Type B pancreatic cell (in vitro differentiated cells): ENCODE measurements at places on chromosomes 1 and 21.
A peak's percentile ranks its signal among the peaks of the same experiment; 100 is the strongest.

DNA sequence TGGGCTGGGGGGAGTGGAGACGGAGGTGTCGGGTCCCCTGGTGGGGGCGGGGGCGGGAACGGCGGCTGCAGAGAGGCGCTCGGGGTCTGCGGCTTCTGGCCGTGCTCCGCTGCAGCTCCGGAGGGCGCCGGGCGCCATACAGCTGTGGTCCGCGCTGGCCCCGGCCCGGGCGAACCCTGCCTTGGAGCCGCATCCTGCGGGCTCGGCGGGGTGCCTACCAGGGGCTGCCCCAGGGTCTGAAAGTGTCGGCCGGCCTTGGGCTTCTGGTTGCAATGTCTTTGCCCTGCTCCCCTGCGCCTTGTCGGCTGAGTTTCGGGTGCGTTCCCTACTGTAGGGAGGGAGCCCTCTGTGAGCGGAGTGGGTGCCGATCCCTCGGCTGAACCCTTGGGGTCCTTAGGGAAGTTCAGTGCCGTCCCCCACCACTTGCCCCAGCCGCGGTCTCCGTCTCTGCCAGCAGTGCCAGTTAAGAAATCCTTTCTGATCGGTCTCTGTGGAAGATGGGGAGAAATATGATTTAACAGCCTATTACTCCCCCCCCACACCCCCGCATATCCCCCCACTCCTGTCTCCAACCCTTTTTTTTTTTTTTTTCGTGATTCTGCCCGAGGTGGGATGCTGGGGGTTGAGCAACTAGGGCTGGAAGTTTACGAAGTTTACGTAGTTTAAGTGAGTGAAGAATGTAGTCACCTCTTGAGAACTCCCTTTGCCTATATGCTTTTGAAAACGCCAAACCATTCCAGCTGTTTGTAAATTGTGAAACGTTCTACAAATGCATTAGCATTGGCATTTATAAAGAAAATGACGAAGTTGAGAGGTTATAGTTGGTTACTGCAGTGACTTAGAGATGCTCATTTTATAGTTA lies 588 bp downstream of the NEXN start:
- peak; percentile 77 for DNase-seq
- peaks cover 3% of the 10 kb centered on the region for H3K27me3 ChIP-seq
- H3K36me3 ChIP-seq: no peaks in the 10 kb centered on the region
- H3K27ac ChIP-seq: peak overlapping the region; percentile 87
- H3K4me3 ChIP-seq: peak overlapping the region; percentile 94

DNA sequence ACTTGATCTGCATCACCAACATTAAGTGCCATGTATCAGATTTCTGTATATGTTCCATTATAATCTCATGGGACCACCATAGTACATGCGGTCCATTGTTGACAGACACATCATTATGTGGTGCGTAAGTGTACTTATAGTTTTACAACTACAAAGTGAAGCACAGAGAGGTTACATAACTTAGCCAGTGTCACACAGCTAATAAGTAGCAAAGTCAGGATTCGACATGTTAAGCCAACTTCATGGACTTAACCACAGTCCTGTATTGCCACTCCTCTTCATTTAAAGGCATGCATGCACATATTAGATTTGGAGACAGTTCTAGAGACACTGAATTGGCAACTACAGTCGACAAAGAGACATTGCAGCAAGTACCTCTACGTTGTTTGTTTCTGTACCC lies 120.5 kb downstream of the ATF6 start:
- H3K4me3 ChIP-seq: no peak overlapping the region
- no peak for DNase-seq
- no peaks in the 10 kb centered on the region for H3K27me3 ChIP-seq
- H3K4me1 ChIP-seq: no peaks in the 10 kb centered on the region
- peaks cover 23% of the 10 kb centered on the region for H3K36me3 ChIP-seq

- no peaks in the 10 kb centered on the region for H3K27me3 ChIP-seq
- H3K4me3 ChIP-seq: no peak overlapping the region
- no peak for DNase-seq
- peaks cover 34% of the 10 kb centered on the region for H3K4me1 ChIP-seq
- H3K27ac ChIP-seq: no peak overlapping the region
- H3K36me3 ChIP-seq: no peaks in the 10 kb centered on the region
Measured at GRCh38 chr1:26289158-26290059, 9.5 kb downstream of the SH3BGRL3 start.

DNA sequence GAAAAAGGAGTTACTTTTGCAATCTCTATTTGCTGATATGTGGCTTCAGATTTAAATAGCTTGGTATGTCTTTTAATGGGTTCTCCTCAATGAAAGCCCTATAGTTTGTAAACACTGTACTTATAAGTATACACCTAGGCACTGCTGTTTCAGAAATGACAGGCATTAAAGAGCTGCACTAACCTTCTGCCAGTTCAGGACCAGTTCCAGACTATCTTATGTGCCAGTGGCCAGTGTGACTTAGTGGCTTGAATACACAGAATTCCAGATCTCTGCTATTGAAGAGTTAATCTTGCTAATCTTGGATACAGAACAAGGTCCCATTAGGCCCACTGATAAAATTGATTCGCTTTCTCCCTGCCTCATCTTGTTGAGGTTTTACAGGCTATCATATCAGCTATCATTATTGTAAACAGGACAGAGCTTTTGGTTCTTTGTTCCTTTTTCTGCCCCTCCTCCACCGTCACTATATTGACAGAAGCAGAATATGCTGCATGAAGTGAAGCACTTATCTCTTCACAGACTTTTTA lies 337.5 kb downstream of the LRRIQ3 start:
- H3K27me3 ChIP-seq: no peaks in the 10 kb centered on the region
- H3K27ac ChIP-seq: no peak overlapping the region
- no peak for DNase-seq
- H3K4me3 ChIP-seq: no peak overlapping the region
- no peaks in the 10 kb centered on the region for H3K36me3 ChIP-seq

DNA sequence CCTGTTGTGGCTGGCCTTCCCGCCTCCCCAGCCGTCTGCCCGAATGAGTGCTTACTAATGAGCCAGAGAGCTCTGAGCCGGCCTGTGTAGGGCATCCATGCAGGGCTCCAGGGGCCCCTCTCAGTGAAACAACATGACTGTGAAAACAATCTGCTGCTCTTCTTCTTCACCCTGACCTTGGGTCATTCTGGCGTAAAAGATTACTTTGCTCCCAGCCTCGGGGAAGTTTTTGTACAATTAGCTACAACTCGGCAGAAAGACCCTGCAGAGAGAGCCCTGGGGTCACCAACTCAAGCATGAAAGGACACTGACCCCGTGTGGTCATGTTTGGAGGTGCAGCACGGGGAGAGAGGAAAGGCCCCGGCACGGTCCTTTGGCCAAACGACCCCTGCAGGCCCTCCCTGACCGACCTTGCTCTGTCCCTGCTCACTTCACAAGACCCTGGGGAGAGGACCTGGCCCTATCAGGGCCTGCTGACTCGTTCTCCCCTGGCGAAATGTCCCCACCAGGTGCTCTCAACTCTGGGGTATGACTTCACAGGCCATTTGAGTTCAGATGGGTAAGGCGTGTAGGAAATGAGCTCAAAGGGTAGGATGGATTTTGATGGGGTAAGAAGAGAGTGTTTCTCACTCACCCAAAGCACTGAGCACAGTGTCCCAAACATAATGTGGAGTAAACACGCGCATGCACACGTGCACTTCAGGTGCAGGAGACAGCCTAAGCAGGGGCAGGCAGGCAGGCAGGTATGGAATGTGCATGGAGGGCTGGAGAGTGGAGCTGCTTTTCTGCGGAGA lies 22.9 kb upstream of the FAM20B start:
- peak overlapping the region; percentile 77 for H3K27ac ChIP-seq
- no peaks in the 10 kb centered on the region for H3K27me3 ChIP-seq
- H3K4me1 ChIP-seq: peaks cover 26% of the 10 kb centered on the region
- peak overlapping the region; percentile 55 for H3K4me3 ChIP-seq
- DNase-seq: peak; percentile 89

- H3K4me3 ChIP-seq: no peak overlapping the region
- no peaks in the 10 kb centered on the region for H3K4me1 ChIP-seq
- no peak for DNase-seq
- peaks cover 3% of the 10 kb centered on the region for H3K27me3 ChIP-seq
- no peaks in the 10 kb centered on the region for H3K36me3 ChIP-seq
- H3K27ac ChIP-seq: no peak overlapping the region
Measured at GRCh38 chr1:209046935-209047334, 536.6 kb upstream of the CAMK1G start.

DNA sequence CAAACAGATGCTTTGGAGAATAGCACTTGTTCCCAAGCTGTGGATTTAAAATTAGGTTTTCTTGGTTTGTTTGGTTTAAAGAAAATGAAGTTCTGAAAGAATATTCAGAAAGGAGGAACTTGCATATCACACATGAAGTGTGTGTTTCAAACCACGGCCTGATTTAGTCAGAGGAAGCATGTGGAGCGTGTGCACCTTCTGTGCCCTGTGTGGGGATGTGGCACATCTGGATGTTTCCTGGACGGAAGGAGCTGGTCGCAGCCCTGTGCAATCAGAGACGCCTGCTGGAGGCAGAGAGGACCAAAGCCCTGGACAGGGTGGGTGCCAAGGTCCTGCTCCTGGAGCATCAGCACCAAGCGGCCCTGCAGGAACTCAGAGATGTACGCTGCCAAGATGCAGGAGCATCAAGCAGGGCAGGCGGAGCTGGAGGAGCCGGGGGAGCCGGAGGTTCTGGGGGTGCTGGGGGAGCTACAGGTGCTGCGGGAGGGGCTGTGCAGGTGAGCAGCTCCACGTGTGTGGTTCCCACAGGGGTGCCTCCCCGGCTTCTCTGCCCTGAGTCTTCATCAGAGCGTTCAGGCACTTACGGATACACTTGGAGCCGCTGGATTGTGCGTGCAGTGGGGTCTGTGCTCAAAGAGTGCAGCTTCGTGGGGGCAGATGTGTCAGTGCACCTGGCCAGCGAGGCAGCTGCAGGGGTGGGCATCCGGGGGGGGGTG lies 45.7 kb downstream of the PCNT start:
- peaks cover 14% of the 10 kb centered on the region for H3K36me3 ChIP-seq
- DNase-seq: no peak
- H3K27me3 ChIP-seq: no peaks in the 10 kb centered on the region

- H3K27me3 ChIP-seq: no peaks in the 10 kb centered on the region
- H3K4me1 ChIP-seq: no peaks in the 10 kb centered on the region
- no peak overlapping the region for H3K27ac ChIP-seq
- H3K4me3 ChIP-seq: no peak overlapping the region
Measured at GRCh38 chr1:1282998-1283397, 2.8 kb downstream of the SCNN1D start.

DNA sequence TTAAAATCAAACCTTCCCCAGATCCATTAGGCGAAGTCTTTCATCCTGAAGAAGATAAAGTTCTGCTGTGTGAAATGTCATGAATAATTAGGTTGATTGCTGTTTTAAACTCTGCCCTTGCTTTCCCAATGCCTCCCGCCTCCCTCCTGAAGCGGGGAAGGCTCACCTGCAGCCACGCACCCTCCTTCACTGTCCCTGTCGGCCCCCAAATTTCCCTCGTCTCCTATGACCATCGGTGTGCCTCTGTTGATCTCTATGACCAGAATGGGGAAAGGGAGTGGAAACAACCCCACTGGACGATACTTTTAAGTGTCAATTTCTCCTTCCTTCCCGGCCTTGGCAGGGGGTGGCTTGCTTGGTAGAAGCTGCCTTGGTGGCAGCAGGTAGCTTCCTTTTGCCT lies 35.1 kb downstream of the LHX4 start:
- H3K4me1 ChIP-seq: peaks cover 26% of the 10 kb centered on the region
- no peak for DNase-seq
- peaks cover 14% of the 10 kb centered on the region for H3K27me3 ChIP-seq
- no peaks in the 10 kb centered on the region for H3K36me3 ChIP-seq
- H3K4me3 ChIP-seq: no peak overlapping the region
